IMR-90 (cell line): ENCODE measurements at places on chromosomes 11 and 22. TPM values are rescaled to one million over a fixed set of nuclear protein-coding genes. Genes with fewer than 3 reads are reported as not detected.
A peak's percentile ranks its signal among the peaks of the same experiment; 100 is the strongest.

- DNase-seq = no peak
These were observed 33.2 kb downstream of the RTN4R start for GRCh38 chr22:20234760-20235388.

GRCh38 chr11:47130543-47130942, 46.1 kb downstream of the ARFGAP2 start:
- no peak for DNase-seq

DNA sequence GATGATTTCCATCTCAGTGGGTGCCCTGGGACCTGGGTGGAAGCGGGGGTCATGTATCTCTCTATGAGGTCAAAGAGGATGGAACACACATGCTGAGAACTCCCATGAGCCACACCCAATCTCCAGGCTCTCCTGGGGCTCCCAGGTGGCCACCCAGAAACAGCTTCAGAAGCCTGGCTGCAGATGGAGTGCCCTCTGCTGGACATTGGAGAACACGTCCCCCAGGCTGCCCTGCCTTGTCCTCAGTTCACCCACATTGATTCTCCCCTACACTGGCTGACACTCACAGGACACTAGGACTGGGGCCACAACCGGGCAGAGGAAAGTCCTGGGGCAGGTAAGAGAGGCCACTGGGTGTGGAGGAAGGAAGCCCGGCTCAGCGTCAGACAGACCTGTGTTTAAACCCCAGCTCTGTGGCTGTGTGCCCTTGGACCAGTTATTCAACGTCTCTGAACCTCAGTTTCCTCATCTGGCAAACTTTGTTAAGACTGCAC, 4.5 kb upstream of the NOL12 start:
- DNase-seq = peak; percentile 77

The RNF214 gene
- total RNA-seq = 7.5 and 7.9 TPM in 2 replicates

DNA sequence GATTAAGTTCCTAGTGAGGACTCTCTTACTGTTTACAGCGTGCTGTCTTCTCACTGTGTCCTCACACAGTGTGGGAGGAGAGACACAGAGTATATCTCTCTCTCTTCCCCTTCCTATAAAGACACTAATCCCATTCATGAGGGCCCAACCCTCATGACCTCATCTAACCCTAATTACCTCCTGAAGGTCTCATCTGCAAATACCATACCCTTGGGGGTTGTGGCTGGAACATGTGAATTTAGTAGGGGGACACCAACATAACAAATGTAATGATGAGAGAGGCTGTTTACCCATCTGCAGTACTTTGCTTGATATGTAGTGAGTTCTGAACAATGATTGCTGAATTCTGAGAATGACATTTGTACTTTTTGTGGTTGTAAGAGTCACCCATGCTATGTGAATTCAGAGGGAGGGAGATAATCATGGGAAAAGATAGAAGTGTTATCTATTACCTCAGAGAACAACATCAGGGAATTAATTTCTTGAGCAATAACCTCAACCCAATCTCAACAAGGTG, 4.9 kb upstream of the OR52W1 start:
- no peak for DNase-seq

The SERPING1 gene
- 2.0 and 2.2 TPM in 2 replicates for total RNA-seq

DNA sequence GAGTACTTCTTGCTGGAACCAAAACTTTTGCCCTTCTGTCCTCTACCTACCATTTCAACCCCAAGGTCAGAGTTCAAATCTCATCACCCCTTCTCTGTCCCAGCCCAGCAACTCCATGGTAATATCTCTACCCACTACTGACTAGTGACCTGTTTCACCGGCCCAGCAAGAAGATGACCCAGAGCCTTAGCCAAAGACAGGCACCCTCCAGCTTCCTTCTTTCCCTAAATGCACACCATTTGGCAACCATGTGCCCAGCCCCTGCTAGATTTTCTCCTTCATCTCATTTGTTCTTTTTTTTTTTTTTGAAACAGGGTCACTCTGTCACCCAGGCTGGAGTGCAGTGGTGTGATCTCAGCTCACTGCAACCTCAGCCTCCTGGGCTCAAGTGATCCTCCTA, 14.9 kb downstream of the ARAP1 start:
- DNase-seq = no peak

The SLC22A12 gene
- total RNA-seq = not detected in 2 replicates

The OR8G1 gene
- not detected in 2 replicates for total RNA-seq

DNA sequence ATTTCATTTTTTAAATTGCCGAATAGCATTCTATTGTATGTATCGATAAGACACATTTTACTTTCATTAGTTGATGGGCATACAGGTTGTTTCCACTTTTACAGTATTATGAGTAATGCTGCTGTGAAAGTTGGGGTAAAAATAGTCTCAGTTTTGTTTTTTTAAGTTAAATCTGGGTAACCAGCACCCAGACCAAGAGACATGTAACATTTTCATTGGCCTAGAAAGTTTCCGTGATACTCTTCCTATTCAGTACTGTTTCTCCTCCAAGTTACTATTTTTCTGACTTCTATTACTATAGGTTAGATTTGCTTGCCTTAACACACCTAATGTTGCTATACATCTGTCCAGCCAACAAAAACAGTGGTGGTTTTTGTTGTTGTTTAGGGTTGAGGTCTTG, 12.3 kb downstream of the IPO7 start:
- no peak for DNase-seq
